ENCODE measurements at places on chromosomes 2 and 18.

DNA sequence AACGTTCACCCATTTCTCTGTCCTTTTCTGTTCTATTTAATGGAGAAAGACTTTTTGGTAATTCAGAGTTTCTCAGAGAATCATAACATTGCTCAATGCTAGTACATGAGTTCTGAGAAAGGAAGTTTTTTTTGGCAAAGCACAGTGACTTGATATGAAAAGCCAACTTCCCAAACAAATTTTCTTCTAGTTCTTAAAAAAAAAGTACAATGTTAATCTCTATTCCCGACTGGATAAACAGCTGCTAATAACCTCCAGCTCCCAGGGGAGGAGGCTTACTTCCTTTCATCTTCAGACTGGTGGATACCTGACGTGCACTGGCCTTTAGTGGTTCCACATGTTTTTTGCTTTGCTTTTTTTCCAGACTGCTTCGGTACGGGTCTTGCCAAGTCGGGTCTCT, 284.6 kb upstream of the CCDC68 start:
- no peak for DNase-seq

DNA sequence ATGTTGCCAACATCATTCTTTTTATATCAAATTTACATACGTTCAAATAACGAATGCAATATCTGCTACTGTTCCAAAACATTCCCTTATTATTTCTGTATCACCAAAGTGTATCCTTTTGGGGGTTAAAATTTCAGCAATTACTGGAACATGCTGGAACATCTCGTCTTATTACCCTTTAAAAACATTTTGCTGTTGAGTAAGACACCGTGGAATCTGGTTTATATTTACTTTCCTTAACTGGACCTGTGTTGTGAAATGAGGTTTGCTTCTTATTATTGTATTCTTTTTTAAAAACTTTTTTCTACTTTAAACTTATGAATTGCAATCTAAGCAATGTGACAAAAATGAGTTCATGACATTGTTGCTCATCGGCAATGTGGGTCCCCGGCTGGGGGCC, 87.4 kb upstream of the PTPRM start:
- DNase-seq = no peak

DNA sequence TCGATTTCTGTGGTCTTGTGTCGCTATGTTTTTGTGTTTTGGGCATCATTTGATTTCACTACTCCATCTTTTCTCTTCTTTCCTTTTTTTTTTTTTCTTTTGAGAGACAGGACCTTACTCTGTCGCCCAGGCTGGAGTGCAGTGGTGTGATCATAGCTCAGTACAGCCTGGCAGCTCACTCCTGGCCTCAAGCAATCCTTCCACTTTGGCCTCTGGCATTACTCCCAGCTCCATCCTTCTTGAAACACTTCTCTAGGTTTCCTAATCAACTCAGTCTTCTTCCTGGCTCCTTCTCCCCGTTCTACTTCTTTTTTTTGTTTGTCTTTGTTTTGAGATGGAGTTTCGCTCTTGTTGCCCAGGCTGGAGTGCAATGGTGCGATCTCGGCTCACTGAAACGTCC, 26.5 kb downstream of the TCF23 start:
- no peak for DNase-seq

- no peak for DNase-seq
Measured at GRCh38 chr2:25293958-25294562, 47.7 kb downstream of the DNMT3A start.

- DNase-seq = no peak
Measured at GRCh38 chr2:63692002-63692606, 103.3 kb downstream of the MDH1 start.

DNA sequence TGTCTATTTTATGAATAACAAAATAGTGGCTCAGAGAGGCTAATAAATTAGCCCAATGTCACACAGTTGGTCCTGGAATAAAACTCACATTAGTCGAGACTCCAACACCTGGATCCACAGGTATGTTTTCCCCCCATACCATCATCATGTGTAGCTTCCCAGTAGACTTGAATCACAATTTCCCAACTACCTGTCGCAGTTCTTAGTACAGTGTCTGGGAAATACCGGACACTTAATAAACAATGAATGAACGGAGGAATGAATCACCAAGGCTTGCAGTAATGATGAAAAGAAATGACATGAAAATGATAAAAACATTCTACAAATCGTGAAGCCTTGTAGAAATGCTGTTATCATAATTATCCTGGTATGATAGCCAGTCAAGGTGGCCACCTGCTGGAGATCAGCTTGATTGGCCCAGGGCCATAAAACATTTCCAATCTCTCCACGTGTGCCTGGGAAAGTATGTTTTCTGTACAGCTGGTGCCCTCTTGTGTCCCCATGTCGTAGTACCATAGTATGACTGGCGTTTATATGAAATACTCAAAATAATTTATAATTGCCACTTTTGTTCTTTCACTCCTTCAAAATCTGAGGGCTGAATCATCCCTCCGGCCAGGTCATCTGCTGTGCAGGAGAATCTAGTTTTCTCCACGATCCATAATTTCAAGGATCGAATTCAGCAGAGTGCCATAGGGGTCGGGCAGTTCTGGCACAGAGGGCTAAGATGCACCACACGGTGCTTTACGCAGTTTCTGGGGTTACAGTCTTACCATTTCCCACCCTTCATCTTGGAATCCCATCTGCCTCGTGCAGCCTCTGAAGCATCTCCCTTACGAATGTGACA, 95.4 kb downstream of the LAMA1 start:
- no peak for DNase-seq

GRCh38 chr2:105243961-105244360, 2.4 kb downstream of the GPR45 start:
- DNase-seq = no peak

DNA sequence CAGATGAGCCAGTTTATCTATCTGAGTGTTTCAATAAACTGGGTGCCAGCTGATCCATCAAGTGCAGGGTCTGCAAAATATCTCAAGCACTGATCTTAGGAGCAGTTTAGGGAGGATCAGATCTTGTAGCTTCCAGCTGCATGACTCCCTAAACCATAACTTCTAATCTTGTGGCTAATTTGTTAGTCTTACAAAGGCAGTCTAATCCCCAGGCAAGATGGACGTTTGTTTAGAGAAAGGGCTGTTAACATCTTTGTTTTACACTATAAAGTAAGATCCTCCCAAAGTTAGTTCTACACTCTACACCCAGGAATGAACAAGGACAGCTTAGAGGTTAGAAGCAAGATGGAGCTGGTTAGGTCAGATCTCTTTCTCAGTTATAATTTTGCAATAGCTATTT, 28.7 kb upstream of the HNMT start:
- DNase-seq = no peak

GRCh38 chr2:167875529-167875928, 371.9 kb downstream of the STK39 start:
- no peak for DNase-seq

DNA sequence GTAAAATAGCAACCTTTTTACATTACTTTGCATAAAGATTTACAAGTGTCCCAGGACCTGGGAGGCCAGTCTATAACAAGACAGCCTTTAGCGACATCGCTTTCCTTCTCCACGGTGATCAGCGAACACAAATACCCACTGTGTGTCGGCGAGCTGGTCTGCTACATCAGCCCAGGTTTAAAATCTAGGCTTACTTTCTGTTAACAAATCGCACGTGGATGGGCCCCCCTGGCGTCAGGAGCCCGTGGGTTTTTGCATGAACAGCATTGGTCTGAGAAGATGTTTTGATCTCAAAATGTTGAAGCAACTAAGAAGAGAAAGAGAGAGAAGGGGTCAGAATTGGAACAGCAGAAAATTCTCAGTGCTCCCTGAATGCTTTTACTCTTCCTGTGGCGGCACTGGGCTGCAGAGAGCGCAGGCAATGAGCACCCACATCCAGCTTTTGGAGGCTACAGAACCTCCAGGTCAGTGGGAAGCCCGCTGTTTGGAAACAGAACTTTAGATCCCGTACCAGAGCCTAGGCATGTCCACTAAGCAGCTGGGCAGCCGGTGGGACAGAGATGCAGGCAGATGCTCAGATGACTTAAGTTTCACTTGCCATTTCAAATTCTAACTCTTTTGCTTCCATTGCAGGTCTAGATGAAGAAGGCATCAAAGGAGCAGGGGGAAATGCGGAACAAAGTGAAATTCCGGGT, 32.9 kb downstream of the CYP27C1 start:
- no peak for DNase-seq

- DNase-seq = no peak
Measured at GRCh38 chr18:44051026-44051425, 629.7 kb upstream of the SETBP1 start.

DNA sequence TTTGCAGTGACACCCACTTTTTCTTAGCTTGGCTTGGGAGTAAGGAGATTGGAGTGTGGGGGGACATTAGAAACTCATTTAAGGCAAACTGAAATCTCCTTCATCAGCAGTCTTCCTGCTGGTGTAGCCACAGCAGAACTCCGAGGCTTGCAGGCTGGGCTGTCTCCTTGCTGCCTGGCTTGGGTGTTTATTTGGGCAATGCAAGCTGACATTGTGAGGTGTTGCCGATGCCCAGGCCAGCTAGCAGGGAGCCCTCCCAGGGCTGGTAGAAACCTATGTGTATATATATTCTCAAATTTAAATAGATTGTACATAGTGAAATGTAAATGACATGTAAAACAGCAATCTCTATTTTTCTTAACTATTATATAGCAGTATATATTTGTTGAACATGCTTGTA, 11.8 kb downstream of the GDF7 start:
- no peak for DNase-seq

GRCh38 chr18:39773646-39774045, 2181.4 kb upstream of the PIK3C3 start:
- DNase-seq = no peak

DNA sequence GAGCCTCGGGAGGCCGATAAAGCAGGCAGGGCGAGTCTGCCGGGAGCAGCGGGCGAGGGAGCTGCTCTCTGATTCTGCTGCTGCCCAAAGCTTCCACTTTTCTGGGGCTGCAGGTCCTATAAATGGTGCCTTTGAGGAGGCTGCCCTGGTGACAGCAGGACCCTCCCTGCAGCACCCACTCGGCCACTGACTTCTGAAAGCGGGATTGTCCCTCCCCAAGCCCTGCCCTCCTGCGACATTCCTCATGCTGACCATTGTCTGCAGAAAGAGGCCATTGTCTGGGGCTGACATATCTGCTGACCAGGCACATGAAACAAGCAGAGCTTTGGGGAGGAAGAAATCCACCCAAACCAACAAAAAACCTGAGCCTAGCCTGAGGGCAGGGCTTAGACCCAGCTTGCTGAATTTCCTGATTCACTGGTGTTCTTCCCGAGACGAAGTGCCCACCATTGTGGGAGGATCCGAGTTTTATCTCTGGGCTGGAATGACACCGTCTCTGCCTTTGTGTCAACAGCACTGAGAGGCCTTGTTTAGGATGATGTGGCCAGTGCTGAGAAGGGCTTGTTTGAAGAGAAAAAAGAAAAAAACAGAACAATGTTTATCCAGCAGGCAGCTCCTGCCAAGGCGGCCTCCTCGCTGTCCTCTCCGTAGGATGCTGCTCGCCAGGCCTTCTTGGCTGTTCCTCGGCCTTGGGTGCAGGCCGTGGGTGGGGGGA, 129.7 kb downstream of the MYCN start:
- no peak for DNase-seq

- no peak for DNase-seq
Measured at GRCh38 chr2:111616651-111617218, 267.3 kb downstream of the ANAPC1 start.

DNA sequence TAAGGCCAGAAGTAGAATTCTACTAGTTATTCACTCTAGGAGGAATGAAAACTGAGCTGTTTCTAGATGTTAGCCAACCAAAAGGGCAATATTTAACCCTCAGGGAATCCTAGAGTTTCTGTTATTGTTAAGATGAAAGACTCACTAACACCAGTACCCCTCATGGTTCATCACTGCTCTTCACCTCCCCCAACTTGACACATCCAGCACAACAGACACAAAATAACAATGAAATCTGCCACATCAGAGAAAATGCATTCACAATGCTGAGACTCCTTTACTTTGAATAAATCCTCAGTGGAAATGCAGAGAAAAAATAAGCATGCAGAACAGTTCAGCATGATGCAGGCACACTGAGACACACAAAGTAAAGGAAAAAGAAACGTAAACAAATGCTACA, 111.3 kb downstream of the RIF1 start:
- no peak for DNase-seq

GRCh38 chr2:144548088-144548487, 28.2 kb upstream of the ZEB2 start:
- DNase-seq = no peak

DNA sequence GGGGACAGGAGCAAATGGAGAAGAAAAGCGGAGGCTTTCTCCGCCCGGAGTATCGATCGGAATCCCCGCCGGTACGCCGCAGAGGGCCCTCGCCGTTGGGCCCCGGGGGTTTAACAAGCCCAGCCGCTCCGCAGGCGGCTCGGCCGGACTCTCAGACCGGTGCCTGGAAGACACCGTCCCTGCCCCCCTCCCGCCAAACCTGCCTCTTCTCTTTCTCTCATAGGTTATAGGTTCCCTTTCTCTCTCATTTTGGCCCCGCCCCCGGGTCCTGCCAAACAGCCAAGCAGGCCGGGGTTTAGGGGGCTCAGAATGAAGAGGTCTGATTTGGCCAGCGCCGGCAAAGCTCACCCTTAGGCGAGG, 4.4 kb downstream of the ONECUT2 start:
- DNase-seq = no peak

DNA sequence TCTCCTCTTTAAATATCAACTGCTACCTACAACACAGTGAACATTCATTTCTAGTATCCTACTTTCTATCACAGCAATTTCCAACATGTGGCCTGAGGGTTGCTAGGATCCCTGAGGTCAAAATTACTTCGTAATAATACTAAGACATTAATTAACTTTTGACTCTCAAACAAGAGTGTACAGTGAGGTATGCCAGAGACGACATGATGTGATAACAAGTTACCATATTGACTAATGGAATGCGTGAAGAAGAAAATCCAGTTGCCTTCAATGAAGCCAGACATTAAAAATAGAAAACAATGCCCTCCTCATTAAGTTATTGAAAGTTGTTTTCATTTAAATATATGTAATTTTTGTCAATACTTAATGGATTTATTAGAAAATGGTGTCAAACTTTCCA, 13.1 kb downstream of the ORC2 start:
- no peak for DNase-seq

DNA sequence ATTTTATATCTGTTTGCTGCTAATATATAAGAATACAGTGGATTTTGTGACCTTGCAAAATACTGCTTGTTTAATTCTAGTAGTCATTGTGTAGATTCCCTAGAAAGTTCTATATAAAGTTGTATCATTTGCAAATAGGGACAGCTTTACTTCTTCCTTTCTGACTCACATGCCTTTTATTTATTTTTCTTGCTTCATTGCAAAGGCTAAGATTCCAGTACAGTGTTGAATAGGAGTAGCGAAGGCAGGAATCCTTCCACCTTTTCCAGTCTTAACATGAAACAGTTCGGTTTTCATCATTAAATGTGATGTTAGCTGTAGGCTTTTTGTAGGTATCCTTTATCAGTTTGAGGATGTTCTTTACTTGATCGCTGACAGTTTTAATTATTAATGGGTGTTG, 58.1 kb downstream of the DGKD start:
- DNase-seq = no peak

- no peak for DNase-seq
Measured at GRCh38 chr2:40243581-40244187, 208.2 kb downstream of the SLC8A1 start.

DNA sequence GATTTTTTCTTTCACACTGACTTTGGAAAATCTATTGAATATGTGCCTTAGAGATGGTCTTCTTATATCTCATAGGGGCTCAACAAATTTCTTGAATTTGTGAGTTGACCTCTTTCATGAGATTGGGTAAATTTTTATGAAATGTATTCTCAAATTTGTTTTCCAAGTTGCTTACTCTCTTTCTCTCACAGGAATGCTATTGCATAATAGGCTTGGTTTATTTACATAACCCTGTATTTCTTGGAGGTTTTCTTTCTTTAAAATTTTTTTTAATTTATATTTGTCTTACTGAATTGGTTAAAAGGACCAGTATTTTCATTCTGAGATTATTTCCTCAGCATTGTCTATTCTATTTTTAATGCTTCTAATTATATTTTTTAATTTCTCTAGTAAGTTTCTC, 917.1 kb downstream of the DPP10 start:
- no peak for DNase-seq

Measured in central memory CD8-positive, alpha-beta T cell (primary cell).